ENCODE measurements at places on chromosomes 3 and 15.

DNA sequence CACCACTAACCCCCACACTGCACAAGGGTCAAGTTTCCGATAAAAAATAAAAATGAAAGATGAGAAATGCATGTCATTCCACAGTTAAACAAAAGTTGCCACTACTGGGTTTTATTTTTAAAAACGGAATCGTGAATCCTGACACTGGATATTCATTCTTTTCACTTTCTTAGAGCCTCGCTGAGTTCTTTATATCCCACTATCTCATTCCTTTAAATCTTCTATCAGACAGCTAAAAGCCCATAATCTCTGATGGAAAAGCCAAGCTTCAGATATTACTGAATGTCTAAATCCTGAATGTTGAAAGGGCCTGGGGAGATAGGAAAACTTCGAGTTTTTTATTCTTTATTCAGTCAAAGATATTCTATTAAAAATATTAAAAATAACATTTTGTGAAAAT lies 11.7 kb downstream of the RIOX2 start:
- no peak for DNase-seq

- DNase-seq, result no peak
Observed at GRCh38 chr3:77236118-77236517, 196.2 kb downstream of the ROBO2 start.

DNA sequence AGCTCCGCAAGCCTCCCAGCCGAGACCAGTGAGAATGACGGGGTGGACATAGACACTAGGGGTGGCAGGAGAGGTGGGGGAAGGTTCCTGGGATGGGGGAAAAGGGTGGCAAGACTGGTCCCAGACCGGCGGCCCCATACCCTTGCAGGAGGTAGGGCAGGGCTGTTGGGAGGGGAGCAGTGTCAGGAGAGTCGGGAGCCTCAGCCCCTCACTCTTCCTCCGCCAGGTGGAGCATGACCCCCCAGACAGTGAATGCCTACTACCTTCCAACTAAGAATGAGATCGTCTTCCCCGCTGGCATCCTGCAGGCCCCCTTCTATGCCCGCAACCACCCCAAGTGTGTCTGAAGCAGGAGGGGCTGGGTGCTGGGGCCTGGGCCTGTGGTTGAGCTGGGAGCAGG lies 8.7 kb upstream of the PSMD2 start:
- DNase-seq, result no peak

- DNase-seq, result no peak
Observed at GRCh38 chr15:22811640-22812039, 25.2 kb downstream of the NIPA1 start.

- DNase-seq, result no peak
Observed at GRCh38 chr3:64798316-64798715, 110.5 kb upstream of the ADAMTS9 start.

DNA sequence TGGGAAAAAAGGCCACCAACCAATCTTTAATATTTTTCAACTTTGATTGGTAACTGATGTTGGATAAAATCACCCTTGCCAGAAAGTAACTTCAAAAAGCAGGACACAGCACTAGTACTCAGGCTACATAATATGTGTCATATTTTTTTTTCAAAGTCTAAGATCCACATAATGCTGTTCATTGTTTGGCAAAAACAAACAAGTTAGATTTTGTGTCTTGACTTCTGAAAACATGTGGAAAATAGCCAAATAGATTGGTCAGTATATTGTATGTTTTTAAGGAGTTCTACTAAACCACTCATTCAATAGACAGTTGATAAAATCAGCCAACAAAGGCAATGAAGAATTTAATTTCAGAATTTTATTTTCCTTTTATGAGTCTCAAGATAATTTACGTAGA lies 111.7 kb upstream of the CCDC54 start:
- DNase-seq, result no peak

DNA sequence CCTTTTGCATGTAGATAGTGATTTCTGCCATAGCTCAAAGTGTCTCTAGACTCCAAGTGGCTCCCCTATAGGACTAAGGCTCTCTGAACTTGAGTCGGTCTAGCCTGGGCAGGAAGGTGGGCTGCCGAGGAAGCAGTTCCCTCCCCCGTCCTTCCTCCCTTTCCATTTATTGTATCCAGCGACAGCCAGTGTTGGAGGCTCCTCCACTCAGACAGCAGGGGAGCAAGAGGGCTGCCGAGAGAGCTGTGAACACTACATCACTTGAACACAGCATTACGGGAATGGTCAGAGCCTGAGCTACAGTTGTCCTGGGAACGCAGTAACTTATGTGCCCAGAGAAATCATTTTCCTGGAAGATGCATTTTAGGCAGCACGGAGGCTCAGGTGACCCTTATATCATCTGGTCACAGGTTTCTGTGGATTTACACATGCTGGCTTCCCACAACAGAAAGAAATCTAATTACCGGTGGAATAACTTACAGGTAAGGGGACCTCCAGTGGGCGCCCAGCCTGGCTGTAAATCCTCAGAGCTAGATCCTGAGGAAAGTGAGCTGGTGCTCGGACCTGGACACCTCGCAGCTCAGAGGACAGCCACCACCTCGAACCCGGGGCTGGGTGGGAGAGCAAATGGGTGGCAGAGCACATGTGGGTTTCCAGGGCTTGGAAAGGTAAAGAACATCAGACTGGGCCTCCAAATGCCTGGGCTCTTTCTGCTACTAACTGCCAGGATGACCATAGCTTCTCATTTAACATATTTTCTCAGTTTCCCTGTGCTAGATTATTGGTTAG lies 197.1 kb downstream of the UACA start:
- DNase-seq, result no peak

DNA sequence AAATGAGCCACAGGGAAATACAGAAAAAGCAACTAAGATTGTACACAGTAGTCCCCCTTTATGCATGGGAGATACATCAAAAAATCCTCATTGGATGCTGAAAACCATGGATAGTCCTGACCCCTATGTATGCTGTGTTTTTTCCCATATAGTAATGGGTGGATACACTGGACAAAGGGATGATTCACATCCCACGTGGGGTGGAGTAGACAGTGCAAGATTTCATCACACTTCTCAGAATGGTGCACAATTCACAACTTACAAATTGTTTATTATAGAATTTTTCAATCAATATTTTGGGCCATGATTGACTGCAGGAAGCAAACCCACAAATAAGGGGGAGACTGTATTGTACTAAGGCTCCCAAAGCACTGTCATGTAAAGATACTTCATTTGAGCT lies 224.4 kb upstream of the STRIT1 start:
- DNase-seq, result peak; percentile 21
